ENCODE measurements at places on chromosomes 5 and 9. TPM values are rescaled to one million over a fixed set of nuclear protein-coding genes. Genes with fewer than 3 reads are reported as not detected.

GRCh38 chr5:6674886-6675285 lies 38.3 kb upstream of the TENT4A start:
- H3K27me3 ChIP-seq, result no peaks in the 10 kb centered on the region
- peaks cover 13% of the 10 kb centered on the region for H3K36me3 ChIP-seq
- H3K4me1 ChIP-seq, result no peaks in the 10 kb centered on the region
- H3K4me3 ChIP-seq, result no peak overlapping the region

DNA sequence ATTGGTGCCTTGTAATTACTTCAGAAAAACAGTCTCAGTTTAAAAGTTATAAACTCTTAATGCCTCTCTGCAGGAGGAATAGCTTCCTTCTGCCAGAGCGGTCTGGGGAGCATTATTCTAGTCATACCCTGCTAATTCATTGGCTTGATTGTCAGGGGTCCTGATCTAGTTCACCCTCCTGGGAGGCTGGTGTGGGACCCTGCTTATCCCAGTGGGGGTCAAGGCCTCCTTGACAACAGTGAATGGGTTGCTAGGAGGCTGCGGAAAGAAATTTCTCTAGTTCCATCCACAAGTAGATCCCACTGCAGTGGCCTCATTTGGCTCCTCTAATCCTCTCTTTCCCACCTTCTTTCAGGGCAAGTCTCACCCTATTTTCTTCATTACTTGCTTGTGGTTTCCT lies 105.7 kb downstream of the TMC1 start:
- H3K4me3 ChIP-seq, result no peak overlapping the region
- no peak for DNase-seq
- H3K27me3 ChIP-seq, result peaks cover 3% of the 10 kb centered on the region
- no peak overlapping the region for H3K27ac ChIP-seq
- H3K4me1 ChIP-seq, result no peaks in the 10 kb centered on the region
- H3K36me3 ChIP-seq, result no peaks in the 10 kb centered on the region

Gene SAPCD2
- 57.0 TPM for total RNA-seq

DNA sequence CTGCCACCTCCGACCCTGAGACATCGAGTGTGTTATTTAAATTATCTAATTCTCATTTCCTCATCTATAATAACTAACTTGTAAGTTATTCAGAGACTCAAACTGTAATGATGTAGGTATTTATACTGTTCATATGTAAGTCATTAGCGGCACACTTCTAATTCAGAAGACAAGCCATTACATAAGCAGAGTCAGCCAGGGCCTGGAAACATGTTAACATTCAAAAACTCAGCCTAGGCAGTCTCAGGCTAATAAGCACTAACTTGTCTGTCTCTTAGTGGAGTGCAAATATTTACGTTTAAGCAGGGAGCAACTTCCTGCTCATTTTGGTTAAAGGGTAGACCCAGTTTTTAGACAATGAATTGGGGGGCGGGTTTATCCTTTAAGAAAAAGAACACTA lies 598.4 kb downstream of the ACTL7B start:
- H3K27ac ChIP-seq, result no peak overlapping the region
- no peak overlapping the region for H3K4me3 ChIP-seq
- no peaks in the 10 kb centered on the region for H3K36me3 ChIP-seq
- H3K4me1 ChIP-seq, result no peaks in the 10 kb centered on the region
- DNase-seq, result no peak

- DNase-seq, result peak; percentile 56
- H3K4me1 ChIP-seq, result peaks cover 4% of the 10 kb centered on the region
- peaks cover 40% of the 10 kb centered on the region for H3K27me3 ChIP-seq
Observed at GRCh38 chr5:17216176-17216973, 1.1 kb upstream of the BASP1 start.

GRCh38 chr9:6764950-6765349 lies 7.2 kb downstream of the KDM4C start:
- H3K4me3 ChIP-seq, result no peak overlapping the region
- no peaks in the 10 kb centered on the region for H3K27me3 ChIP-seq
- H3K27ac ChIP-seq, result no peak overlapping the region
- DNase-seq, result no peak

Gene WHRN
- 4.1 TPM for total RNA-seq

GRCh38 chr5:177477701-177478477 lies 4.5 kb upstream of the DBN1 start:
- H3K27me3 ChIP-seq, result peaks cover 4% of the 10 kb centered on the region
- DNase-seq, result no peak
- H3K4me1 ChIP-seq, result peaks cover 62% of the 10 kb centered on the region
- peak overlapping the region; percentile 92 for H3K27ac ChIP-seq
- H3K4me3 ChIP-seq, result no peak overlapping the region
- H3K36me3 ChIP-seq, result peaks cover 14% of the 10 kb centered on the region

GRCh38 chr5:140926443-140927227 lies 536 bp downstream of the PCDHAC1 start:
- peaks cover 24% of the 10 kb centered on the region for H3K27me3 ChIP-seq
- peak overlapping the region; percentile 30 for H3K27ac ChIP-seq
- DNase-seq, result no peak
- no peak overlapping the region for H3K4me3 ChIP-seq

GRCh38 chr9:111237447-111237846 lies 92.6 kb downstream of the OR2K2 start:
- no peaks in the 10 kb centered on the region for H3K27me3 ChIP-seq
- H3K4me1 ChIP-seq, result peaks cover 3% of the 10 kb centered on the region
- no peak overlapping the region for H3K4me3 ChIP-seq
- H3K27ac ChIP-seq, result no peak overlapping the region
- H3K36me3 ChIP-seq, result no peaks in the 10 kb centered on the region

Gene KLHL3
- total RNA-seq, result 15.2 TPM

GRCh38 chr9:115069302-115069701 lies 48.7 kb downstream of the TNC start:
- H3K27me3 ChIP-seq, result peaks cover 19% of the 10 kb centered on the region
- H3K4me1 ChIP-seq, result no peaks in the 10 kb centered on the region
- DNase-seq, result no peak
- no peaks in the 10 kb centered on the region for H3K36me3 ChIP-seq

DNA sequence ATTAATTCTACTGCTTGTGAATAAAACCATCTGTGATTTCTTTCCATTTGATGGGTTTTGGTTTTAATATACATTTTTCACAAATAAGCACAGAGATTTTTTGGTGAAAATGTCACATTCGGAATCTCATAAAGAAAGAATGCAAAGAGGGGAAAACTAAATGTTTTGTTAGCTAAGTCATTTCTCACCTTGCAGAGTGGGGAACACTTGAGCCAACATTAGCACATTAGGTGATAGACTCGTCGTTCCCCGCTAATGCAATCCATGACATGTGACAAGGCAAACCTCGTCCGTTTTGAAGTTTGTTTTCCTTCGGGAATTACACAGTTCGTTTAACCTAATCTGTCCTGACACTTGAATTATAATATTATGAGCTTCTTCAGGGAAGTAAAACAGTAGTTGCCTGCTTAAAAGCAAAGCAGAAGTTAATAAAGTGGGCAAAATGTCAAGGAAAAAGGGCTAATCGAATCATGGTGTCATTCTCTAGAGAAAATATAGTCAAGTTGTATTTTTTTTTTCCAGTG lies 95.8 kb upstream of the LMX1B start:
- H3K4me3 ChIP-seq, result peak overlapping the region; percentile 74
- H3K27ac ChIP-seq, result peak overlapping the region; percentile 72
- no peaks in the 10 kb centered on the region for H3K36me3 ChIP-seq

Gene AMBP
- not detected for total RNA-seq

Gene NUDCD2
- 37.3 TPM for total RNA-seq

Gene GPX3
- not detected for total RNA-seq

DNA sequence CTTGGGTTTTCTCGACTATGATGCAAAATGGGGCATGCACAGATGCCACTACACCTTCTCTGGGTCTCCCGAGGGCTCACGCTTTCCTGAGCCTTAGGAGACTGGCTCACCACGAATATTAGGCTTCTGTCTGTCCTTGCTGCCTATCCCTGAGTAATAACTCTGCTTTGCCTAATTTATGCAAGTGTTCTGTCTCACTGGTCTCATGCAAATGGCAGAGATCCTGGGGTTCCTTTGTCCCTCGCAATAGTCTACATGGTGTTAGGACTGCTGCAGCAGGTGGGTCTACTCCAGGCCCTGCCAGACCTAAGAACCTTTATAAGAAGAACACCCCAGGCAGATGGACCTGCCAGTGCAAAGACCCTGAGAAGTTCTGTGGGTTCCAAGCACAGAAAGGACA lies 72.3 kb upstream of the HRH2 start:
- H3K27ac ChIP-seq, result no peak overlapping the region
- no peak overlapping the region for H3K4me3 ChIP-seq
- no peaks in the 10 kb centered on the region for H3K4me1 ChIP-seq
- DNase-seq, result no peak

Measured in activated CD8-positive, alpha-beta T cell treated with anti-CD3 and anti-CD28 coated beads, Interleukin-2, amount 10 ng/mL, durations not matched to agents 7 days and 5 days (primary cell).